ENCODE measurements at places on chromosomes 4 and X. TPM values are rescaled to one million over a fixed set of nuclear protein-coding genes. Genes with fewer than 3 reads are reported as not detected.

DNA sequence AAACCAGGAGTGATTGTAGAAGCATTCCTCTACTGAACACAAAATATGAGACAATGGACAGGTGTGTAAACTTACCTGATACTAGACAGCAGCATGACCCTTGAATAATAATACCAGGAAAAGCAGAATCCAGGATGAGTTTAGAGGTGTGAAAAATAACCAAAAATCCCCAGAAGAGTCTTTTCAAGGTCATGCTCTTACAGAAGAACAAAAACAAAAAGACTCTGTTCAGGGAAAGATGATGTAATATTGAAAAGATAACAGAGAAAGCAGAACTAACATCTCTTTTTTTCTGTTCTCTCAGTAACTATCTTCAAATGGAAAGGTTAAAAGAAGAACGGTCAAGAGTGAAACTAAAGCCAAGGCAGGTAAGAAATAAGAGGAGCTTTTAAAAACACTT, 14.0 kb upstream of the ARHGAP10 start:
- no peak for DNase-seq

DNA sequence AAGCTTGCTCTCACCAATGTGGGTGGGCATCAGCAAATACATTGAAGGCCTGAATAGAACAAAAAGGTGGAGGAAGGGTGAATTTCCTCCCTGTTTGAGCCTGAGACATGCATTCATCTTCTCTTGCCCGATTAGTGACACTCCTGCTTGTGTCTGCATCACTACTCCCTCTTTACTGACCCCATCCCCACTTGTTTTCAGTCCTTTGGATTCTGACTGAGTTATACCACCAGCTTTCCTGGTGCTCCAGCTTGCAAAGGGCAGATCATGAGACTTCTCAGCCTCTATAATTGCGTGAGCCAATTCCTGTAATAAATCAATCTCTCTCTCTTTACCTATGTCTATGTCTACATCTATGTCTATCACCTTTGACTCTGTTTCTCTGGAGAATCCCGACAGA, 47.4 kb upstream of the DYNLT3 start:
- DNase-seq: no peak

GRCh38 chr4:88599714-88600113, 7.4 kb downstream of the HERC3 start:
- DNase-seq: no peak

- DNase-seq: no peak
Observed at GRCh38 chr4:121096629-121097028, 24.3 kb upstream of the NDNF start.

DNA sequence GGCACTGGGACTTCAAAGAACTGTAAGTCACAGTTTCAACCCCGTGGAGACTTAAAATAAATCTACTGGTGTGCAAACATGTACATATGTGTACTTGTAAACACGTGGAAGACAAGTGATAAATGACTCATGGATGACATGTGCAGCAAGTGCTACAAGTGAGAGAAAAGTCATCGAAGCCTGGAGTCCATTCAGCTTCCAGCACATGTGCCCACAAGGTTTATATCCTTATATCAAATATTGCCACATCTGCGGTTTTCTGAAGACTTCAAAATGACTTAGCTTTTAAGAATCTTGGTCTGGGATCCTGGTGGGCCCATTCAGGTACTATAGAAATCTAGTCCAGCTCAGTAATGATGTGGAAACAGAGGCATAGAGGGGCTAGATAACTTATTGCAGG, 33.0 kb upstream of the TTC29 start:
- DNase-seq: no peak

- DNase-seq: no peak
Observed at GRCh38 chr4:48022192-48022799, 5.7 kb downstream of the NIPAL1 start.

DNA sequence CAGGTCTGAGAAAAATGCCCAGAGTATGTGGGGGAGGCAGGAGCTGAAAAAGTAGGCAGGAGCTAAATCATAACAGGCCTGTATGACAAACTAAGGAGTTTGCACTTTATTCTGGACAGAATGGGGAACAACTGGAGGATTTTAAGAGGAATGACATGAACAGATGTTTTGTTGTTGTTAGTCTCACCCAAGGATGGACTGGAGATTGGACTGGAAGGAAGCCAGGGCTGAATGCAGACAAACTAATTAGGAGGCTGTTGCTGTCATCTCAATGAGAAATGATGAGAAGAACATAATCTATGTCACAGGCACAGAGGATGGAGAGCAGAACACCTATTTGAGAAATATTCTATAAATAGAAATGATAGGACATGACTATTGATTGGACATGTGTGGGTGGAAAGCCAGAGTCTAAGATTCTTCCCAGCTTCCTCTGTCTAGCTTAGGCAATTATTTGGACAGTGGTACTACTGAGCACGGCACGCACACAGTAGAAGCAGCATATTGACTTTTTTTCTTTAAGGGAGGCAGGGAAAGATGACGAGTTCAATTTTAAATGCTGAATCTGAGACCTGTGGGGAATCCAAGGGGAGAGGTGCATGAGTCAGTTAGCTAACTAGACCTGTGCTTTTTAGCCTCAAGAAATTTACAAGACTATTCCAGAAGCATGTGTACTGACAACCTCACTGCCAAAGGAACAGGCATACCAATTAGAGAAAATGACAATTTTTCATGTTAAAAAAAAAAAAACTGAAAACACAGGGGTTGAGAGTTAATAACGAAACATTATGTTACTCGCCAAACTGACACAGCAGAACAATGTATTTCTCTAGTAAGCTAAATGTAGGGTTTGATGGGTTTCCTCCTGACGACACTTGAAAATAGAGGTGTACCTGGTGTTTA, 963 bp upstream of the USO1 start:
- no peak for DNase-seq

The XG gene
- 2.6 TPM for total RNA-seq

The SERTM2 gene
- 0.15 TPM for total RNA-seq

The FMR1NB gene
- not detected for total RNA-seq

The SATL1 gene
- total RNA-seq: 0.15 TPM

Measured in breast epithelium (tissue), 4 donors.